ENCODE measurements at places on chromosomes 16 and 17.

GRCh38 chr16:85856079-85856478 is 42.9 kb upstream of the IRF8 start:
- H3K27me3 ChIP-seq = no peaks in the 10 kb centered on the region
- H3K36me3 ChIP-seq = no peaks in the 10 kb centered on the region
- no peak for DNase-seq
- H3K4me1 ChIP-seq = no peaks in the 10 kb centered on the region
- H3K27ac ChIP-seq = no peak overlapping the region
- H3K4me3 ChIP-seq = no peak overlapping the region

DNA sequence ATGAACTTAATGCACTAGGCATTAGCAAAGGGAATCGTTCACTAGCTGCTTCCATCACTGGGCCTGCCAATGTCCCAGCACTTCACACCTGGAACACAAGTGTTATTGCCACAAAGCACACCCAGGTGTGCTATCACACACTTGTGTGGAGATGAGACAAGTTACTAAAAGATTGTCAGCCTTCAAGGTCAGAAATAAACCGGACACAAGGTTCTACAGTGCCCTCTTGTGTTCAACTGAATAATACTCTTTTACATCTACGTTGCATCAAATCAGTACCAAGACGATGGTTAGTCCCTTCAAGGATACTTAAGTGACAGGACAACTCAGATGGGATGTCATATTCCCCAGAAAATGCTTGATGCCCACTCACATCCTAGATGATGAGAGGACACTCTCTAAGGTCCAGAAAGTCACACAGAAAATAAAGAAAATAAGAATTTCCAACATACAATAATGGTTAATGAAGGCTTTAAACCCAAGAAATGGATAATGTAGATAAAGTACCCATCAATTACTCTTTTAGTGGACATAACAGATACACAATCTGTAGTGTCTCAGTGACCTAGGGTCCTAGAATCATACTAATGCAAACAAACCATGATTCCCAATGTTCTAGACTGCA is 16.4 kb upstream of the GLG1 start:
- H3K27ac ChIP-seq = no peak overlapping the region
- no peak for DNase-seq
- no peaks in the 10 kb centered on the region for H3K27me3 ChIP-seq
- H3K36me3 ChIP-seq = peaks cover 70% of the 10 kb centered on the region
- no peaks in the 10 kb centered on the region for H3K4me1 ChIP-seq

GRCh38 chr17:17424552-17424951 is 52.2 kb upstream of the MED9 start:
- no peak overlapping the region for H3K4me3 ChIP-seq
- peaks cover 14% of the 10 kb centered on the region for H3K27me3 ChIP-seq
- DNase-seq = no peak
- H3K27ac ChIP-seq = no peak overlapping the region
- no peaks in the 10 kb centered on the region for H3K36me3 ChIP-seq

- H3K36me3 ChIP-seq = peaks cover 70% of the 10 kb centered on the region
- no peak overlapping the region for H3K4me3 ChIP-seq
- no peaks in the 10 kb centered on the region for H3K27me3 ChIP-seq
These were observed 41.0 kb upstream of the CHMP6 start for GRCh38 chr17:80950466-80951120.

- H3K4me1 ChIP-seq = no peaks in the 10 kb centered on the region
- no peaks in the 10 kb centered on the region for H3K27me3 ChIP-seq
- no peak overlapping the region for H3K27ac ChIP-seq
- DNase-seq = no peak
- no peaks in the 10 kb centered on the region for H3K36me3 ChIP-seq
These were observed 379.0 kb upstream of the GOT2 start for GRCh38 chr16:59113004-59113670.

DNA sequence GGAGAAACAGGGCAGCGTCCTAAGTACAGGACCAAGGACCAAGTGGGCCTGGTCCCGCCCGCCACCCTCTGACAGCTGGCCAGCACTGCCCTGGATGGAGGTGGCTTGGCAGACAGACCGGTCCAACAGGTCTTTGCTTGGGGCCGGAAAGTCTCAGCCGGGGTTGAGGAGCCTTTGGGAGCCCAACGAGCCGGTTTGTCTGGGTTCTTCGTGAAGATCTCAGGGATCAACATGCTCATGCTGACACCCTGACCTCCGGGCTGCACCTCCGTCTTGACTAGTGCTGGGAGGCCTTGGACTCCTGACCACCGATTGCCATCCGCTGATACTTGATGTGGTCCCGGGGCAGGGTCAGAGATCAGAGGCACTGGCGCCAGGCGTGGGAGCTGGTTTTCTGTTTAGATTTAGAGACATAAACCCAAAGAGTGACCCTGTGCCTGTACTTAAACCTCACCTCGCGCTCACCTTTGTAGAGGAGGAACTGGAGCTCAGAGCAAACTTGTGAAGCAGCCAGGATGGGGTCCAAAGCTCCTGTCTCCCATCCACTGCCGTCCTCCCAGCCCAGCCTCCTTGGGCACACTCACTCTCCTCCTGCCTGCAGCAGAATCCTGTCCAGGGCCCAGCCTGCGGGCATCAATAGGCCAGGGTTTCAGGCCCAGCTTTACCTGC is 92.1 kb upstream of the GSE1 start:
- no peak overlapping the region for H3K27ac ChIP-seq
- H3K4me3 ChIP-seq = no peak overlapping the region
- DNase-seq = no peak
- H3K36me3 ChIP-seq = no peaks in the 10 kb centered on the region
- H3K27me3 ChIP-seq = peaks cover 29% of the 10 kb centered on the region

DNA sequence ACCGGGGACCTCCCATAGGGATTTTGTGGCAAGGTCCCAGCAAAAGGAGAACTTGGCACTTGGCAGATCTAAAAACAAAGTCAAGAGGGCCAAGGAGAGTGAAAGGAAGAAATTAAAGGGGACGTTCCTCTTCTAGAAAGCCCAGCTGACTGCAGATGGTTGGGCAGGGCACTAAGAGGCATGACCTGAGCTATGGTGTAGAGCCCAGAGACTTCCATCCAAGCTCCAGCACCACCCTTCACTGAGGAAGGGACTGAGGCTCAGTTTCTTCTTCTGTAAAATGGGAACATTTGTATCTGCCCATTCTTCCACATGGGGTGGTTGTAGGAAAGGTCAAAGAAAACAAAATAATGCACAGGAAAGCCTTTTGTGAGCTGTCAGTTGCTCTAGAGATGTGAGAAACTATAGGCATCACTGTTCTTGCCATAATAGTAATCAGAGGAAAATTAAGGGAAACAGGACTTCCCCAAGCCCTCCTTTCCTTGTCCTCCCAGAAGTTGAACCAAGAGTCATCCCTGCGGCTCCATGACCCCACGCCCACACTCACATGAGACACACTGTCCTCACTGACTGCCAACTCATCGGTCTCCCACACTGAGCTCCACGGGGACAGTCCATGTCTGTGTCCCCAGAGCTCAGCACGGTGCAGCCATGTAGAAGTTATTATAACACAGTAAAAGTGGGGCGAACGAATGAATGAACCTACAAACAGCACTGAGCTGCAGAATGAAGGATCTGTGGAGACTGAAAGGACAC is 10.4 kb downstream of the CD300LF start:
- H3K4me1 ChIP-seq = no peaks in the 10 kb centered on the region
- H3K4me3 ChIP-seq = no peak overlapping the region
- H3K27ac ChIP-seq = no peak overlapping the region
- no peak for DNase-seq
- H3K36me3 ChIP-seq = no peaks in the 10 kb centered on the region
- peaks cover 23% of the 10 kb centered on the region for H3K27me3 ChIP-seq

DNA sequence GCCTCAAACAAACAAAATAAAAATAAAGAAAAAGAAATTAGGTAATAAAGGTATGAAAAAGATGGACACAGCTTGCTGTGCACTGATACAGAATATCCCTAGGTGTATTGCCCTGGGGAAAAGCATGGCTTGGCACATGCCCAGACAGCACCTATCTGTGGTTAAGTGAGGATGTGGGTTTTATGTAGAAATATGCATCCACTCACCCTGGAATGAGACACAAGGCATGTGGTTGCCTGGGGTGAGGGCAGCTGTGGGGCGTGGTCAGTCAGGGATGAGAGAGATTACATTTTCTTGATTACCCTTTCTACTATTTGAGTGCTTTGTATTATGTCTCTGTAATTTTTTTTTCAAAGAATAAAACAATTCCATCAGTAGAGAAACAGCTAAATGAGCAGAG is 6.9 kb downstream of the PLLP start:
- no peak overlapping the region for H3K4me3 ChIP-seq
- no peak overlapping the region for H3K27ac ChIP-seq
- DNase-seq = peak; percentile 67
- peaks cover 2% of the 10 kb centered on the region for H3K27me3 ChIP-seq

- H3K27ac ChIP-seq = no peak overlapping the region
- no peak overlapping the region for H3K4me3 ChIP-seq
- H3K36me3 ChIP-seq = no peaks in the 10 kb centered on the region
- H3K27me3 ChIP-seq = peaks cover 52% of the 10 kb centered on the region
- DNase-seq = no peak
These were observed 17.3 kb downstream of the CARD14 start for GRCh38 chr17:80187090-80187489.

- H3K27ac ChIP-seq = no peak overlapping the region
- H3K36me3 ChIP-seq = no peaks in the 10 kb centered on the region
- peaks cover 23% of the 10 kb centered on the region for H3K27me3 ChIP-seq
- no peak for DNase-seq
- H3K4me1 ChIP-seq = no peaks in the 10 kb centered on the region
- no peak overlapping the region for H3K4me3 ChIP-seq
These were observed 7.0 kb downstream of the SAMD14 start for GRCh38 chr17:50122945-50123344.

DNA sequence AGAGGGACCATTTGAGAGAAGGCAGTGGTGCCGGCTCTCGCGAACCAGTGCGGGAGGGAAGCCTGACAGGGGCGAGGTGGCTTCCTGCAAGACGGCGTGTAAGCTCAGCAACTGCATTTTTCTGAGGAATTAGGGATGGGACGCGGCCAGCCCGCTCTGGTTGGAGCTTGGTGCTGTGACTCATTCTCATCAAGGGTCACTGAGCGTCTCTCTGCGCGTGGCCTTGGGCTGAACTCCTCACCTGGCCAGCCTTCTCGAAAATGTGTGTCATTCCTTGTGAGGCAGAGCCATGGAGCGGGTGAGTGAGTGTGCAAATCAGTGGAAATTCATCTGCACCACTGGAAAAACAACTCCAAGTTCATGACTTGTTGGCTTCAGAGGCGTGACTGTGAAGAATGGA is 52.8 kb downstream of the NTN1 start:
- no peak overlapping the region for H3K27ac ChIP-seq
- no peaks in the 10 kb centered on the region for H3K27me3 ChIP-seq
- H3K4me1 ChIP-seq = peaks cover 6% of the 10 kb centered on the region
- H3K36me3 ChIP-seq = no peaks in the 10 kb centered on the region
- no peak overlapping the region for H3K4me3 ChIP-seq

DNA sequence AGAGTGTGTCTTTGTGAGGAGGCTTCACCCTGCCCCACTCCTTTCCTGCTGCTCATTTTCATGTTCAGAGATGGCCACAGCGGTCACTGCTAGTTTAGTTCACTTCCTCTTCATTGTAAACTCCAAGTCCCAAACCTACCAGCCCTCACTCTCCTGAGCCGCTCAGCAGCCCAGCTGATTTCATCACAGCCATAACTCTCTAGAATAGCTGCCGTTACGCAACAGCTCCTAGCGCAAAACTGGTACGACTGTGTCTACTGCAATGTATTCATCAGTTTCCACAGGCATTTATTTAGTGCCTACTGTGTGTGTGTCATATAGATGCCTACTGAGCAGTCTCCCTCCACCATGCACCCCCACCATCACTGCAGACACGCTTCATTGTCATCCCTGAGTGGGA is 233.5 kb upstream of the RPL38 start:
- no peaks in the 10 kb centered on the region for H3K36me3 ChIP-seq
- no peaks in the 10 kb centered on the region for H3K27me3 ChIP-seq
- no peak overlapping the region for H3K27ac ChIP-seq
- H3K4me1 ChIP-seq = no peaks in the 10 kb centered on the region
- H3K4me3 ChIP-seq = no peak overlapping the region

GRCh38 chr16:14005335-14005734 is 65.8 kb upstream of the MRTFB start:
- no peak overlapping the region for H3K27ac ChIP-seq
- no peaks in the 10 kb centered on the region for H3K36me3 ChIP-seq
- no peaks in the 10 kb centered on the region for H3K27me3 ChIP-seq
- no peak for DNase-seq
- no peaks in the 10 kb centered on the region for H3K4me1 ChIP-seq

DNA sequence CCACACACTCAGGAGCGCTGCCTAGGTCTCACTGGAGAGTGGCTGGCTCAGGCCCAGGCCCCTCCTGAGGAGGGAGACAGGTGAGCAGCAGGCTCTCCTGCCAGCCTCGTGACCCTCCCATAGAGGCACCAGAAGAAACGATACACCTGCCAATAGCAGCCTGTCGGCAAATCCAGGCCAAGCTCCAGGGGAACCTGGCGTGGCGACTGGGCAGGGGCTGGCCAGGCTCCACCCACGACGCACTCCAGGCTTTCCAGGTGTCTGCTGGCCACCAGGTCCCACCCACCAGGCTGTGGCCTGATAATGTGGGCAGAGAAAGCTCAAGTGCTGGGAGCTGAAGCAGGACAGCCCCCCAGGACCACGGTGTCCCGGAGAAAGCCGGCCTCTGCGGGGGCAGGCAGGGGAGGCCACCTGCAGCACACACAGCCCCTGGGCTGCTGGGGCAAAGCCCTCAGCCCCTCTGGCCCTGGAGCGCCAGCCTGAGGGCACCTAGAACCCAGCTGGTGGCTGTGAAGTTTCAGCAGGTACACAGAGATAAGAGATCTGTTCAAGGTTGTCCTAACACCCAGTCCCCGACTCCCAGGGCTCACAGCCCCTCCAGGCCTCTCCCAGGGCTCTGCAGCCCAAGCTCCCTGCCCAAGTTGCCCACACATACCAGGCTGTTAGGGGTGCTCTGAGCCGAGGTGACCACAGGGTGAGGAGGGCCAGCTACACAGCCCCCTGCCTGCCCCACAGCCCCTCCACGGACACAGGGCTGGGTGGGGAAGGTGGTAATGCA is 2.4 kb downstream of the PGAP6 start:
- peaks cover 52% of the 10 kb centered on the region for H3K4me1 ChIP-seq
- no peak for DNase-seq
- peak overlapping the region; percentile 67 for H3K27ac ChIP-seq
- no peaks in the 10 kb centered on the region for H3K27me3 ChIP-seq

- no peaks in the 10 kb centered on the region for H3K27me3 ChIP-seq
- H3K27ac ChIP-seq = no peak overlapping the region
- no peaks in the 10 kb centered on the region for H3K36me3 ChIP-seq
- H3K4me3 ChIP-seq = no peak overlapping the region
- DNase-seq = no peak
These were observed 4.0 kb downstream of the SIAH1 start for GRCh38 chr16:48381201-48381600.

GRCh38 chr17:18138065-18138749 is 29.7 kb downstream of the MYO15A start:
- no peak for DNase-seq
- no peak overlapping the region for H3K4me3 ChIP-seq
- H3K36me3 ChIP-seq = no peaks in the 10 kb centered on the region

GRCh38 chr16:48558371-48558841 is 51.6 kb downstream of the N4BP1 start:
- H3K4me1 ChIP-seq = peaks cover 26% of the 10 kb centered on the region
- H3K4me3 ChIP-seq = no peak overlapping the region
- H3K27ac ChIP-seq = no peak overlapping the region
- DNase-seq = no peak
- no peaks in the 10 kb centered on the region for H3K27me3 ChIP-seq

GRCh38 chr16:20402651-20403050 is 1.9 kb downstream of the PDILT start:
- no peak for DNase-seq
- H3K27me3 ChIP-seq = no peaks in the 10 kb centered on the region
- no peak overlapping the region for H3K4me3 ChIP-seq
- H3K4me1 ChIP-seq = no peaks in the 10 kb centered on the region
- H3K36me3 ChIP-seq = no peaks in the 10 kb centered on the region
- no peak overlapping the region for H3K27ac ChIP-seq
